ENCODE measurements at places on chromosomes 2 and 18. TPM values are rescaled to one million over a fixed set of nuclear protein-coding genes. Genes with fewer than 3 reads are reported as not detected.

DNA sequence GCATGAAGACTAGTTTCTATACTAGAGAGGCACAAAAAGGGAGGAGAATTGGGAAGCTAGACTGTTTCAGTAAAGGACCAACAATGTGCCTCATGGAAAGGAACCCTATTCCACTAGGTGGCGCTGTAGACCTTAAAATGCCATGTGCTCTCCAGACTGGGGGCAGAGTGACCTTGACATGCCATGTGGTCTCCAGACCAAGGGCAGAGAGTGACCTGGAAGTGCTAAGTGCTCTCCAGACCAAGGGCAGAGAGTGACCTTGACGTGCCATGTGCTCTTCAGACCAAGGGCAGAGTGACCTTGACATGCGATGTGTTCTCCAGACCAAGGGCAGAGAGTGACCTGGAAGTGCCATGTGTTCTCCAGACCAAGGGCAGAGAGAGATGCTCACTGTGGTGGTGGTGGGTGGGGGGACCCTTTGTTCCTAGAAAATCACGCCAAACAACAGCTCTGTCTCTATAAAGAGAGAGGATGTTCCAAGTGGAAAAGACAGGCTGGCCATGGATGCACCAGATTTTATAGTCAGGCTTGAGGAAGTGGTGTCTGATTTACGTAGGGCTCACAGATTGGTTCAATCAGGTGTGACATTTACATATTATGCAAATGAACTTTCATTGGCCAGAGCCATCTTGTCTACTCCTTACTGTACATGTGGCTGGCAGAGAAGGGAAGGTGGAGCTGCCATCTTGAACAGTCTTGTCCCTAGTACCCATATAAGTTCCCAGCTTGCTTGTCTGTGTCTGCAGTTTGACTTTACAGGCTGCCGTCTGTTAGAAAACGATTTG lies 344.0 kb upstream of the DDX18 start:
- H3K4me1 ChIP-seq = no peaks in the 10 kb centered on the region
- H3K27ac ChIP-seq = no peak overlapping the region
- no peaks in the 10 kb centered on the region for H3K36me3 ChIP-seq
- H3K27me3 ChIP-seq = no peaks in the 10 kb centered on the region

- DNase-seq = no peak
- H3K27me3 ChIP-seq = no peaks in the 10 kb centered on the region
- H3K4me3 ChIP-seq = no peak overlapping the region
Measured at GRCh38 chr18:49585781-49586663, 24.2 kb downstream of the LIPG start.

DNA sequence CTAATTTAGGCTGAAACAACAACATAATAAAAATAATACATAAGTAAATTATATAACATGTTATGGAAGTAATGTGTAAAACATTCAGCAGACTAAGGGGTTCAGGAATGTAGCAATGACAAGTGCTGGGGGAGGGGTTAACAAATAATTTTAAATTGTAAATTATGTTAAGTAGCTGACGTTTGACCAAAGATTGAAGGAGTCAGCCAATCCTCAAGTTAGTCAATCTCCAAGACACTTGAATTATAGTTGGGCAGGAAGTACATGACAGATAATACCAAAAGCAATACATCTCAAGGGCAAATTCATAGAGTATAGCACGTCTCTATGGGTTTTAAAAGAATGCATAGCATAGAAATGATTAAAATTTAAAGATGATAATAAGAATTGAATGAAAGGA lies 89.1 kb downstream of the KCNH7 start:
- H3K27me3 ChIP-seq = no peaks in the 10 kb centered on the region
- no peaks in the 10 kb centered on the region for H3K36me3 ChIP-seq
- DNase-seq = no peak
- no peaks in the 10 kb centered on the region for H3K4me1 ChIP-seq
- no peak overlapping the region for H3K4me3 ChIP-seq

DNA sequence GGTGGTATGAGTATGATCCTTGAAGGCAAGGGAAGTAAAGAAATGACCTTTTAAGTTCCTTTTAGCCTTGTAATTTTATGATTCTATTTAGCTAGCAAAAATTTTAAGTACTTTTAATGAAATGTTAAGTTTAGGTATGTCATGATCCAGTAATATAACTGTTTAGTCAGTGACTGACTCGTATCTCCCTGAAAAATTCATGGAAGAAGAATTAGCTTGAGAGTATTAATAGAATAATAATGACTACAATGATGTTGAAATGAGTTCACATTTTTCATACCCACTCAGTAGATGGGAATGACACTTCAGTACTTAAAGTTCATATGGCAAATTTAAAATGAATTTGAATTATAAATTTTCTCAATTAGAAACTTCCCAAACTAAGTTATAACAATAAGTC lies 14.6 kb downstream of the RAB3GAP1 start:
- H3K27ac ChIP-seq = no peak overlapping the region
- no peaks in the 10 kb centered on the region for H3K36me3 ChIP-seq

DNA sequence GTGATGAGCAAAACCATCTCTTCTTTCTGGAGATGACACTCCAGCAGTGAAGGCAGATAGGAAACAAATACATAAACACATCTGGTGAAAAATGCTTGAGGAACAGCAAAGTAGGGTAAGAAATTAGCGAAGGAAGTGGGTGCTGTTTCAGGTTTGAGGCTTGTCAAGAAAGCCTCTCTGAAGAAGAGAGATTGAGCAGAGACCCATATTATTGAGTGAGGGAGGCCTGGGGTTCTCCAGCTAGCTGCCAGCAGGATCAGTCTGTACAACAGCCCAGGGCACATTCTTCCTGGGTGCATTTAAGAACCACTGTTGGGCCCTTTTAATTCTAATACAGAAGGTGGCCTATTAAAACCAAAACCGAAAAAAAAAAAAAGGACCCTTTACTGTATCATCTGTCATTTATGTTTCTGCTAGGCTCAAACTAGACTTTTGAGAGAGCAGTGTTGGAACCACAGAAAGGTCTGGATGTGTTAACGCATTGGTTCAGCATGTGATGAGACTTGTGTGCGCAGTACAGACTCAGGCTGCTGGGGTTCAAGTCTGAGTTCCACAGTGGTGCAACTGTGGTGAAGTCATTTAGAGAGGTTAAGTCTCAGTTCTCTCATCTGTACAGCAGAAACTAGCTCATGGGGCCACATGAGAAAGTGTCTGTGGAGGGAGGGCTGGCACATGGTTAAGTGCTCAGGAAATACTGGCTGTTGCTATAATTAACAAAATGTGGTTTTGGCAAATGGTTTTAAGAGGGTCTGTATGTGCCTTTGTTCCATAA lies 28.9 kb downstream of the MGAT5 start:
- H3K4me3 ChIP-seq = no peak overlapping the region
- no peaks in the 10 kb centered on the region for H3K36me3 ChIP-seq
- no peak overlapping the region for H3K27ac ChIP-seq
- no peaks in the 10 kb centered on the region for H3K4me1 ChIP-seq
- H3K27me3 ChIP-seq = no peaks in the 10 kb centered on the region

GRCh38 chr2:118865106-118865505 lies 17.7 kb upstream of the EN1 start:
- H3K27ac ChIP-seq = no peak overlapping the region
- no peaks in the 10 kb centered on the region for H3K4me1 ChIP-seq
- DNase-seq = no peak
- H3K36me3 ChIP-seq = no peaks in the 10 kb centered on the region
- H3K27me3 ChIP-seq = no peaks in the 10 kb centered on the region

- no peaks in the 10 kb centered on the region for H3K36me3 ChIP-seq
- H3K27ac ChIP-seq = no peak overlapping the region
- no peaks in the 10 kb centered on the region for H3K27me3 ChIP-seq
- no peak for DNase-seq
Measured at GRCh38 chr2:124542932-124543640, 518.0 kb downstream of the CNTNAP5 start.

DNA sequence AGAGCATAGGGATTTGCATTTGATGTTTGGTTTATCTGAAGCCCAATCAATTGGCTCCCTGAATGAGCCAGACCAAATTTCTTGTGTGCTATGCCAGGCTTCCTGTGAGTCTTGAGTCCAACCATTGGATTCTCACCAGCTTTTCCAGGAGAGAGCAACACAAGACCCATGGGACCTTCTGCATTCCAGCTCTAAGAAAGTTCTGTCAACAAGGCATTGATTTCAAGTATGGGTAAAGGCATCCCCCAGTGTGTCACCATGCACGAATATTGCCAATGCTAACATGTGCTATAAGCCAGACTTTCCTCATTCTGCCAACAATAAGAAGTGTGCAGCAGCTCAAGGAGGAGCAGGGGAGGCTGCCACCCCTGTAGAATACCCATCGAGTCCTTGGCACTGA lies 266.6 kb downstream of the ETAA1 start:
- H3K36me3 ChIP-seq = no peaks in the 10 kb centered on the region

DNA sequence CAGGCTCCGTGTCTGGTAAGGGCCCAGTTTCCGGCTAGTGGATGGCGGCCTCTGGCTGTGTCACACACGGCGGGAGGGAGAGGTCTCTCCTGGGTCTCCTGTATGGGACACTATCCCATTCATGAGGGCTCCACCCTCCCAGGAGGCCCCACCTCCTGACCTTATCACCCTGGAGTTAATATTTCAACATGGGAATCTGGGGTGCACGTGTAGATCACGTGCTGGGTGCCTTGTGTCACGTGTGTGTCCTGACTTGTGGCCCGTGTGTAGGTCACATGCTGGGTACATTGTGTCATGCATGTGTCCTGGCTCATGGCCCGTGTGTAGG lies 9.9 kb downstream of the NEU4 start:
- DNase-seq = no peak
- H3K36me3 ChIP-seq = no peaks in the 10 kb centered on the region
- H3K27ac ChIP-seq = no peak overlapping the region
- H3K4me3 ChIP-seq = no peak overlapping the region
- no peaks in the 10 kb centered on the region for H3K27me3 ChIP-seq

DNA sequence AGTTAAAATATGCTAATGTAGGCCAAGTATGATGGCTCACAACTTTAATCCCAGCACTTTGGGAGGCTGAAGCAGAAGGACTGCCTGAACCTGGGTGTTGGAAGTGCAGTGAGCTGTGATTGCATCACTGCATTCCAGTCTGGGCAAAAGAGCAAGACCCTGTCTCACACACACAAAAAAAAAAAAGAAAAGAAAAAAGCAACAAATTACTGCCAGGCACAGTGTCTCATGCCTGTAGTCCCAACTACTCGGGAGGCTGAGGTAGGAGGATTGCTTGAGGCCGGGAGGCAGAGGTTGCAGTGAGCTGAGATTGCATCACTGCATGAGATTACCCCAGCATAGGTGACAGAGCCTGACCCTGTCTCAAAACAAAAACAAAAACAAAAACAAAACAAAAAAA lies 110.6 kb downstream of the PRELID3A start:
- no peak for DNase-seq
- H3K27me3 ChIP-seq = no peaks in the 10 kb centered on the region
- no peaks in the 10 kb centered on the region for H3K4me1 ChIP-seq
- H3K36me3 ChIP-seq = no peaks in the 10 kb centered on the region
- H3K27ac ChIP-seq = no peak overlapping the region
- no peak overlapping the region for H3K4me3 ChIP-seq

The GPC1 gene
- 80.7 TPM for total RNA-seq

The DLX2 gene
- 0.45 TPM for total RNA-seq

The MARCO gene
- not detected for total RNA-seq

The METTL4 gene
- 5.2 TPM for total RNA-seq
